ENCODE measurements at places on chromosomes 4 and X. TPM values are rescaled to one million over a fixed set of nuclear protein-coding genes. Genes with fewer than 3 reads are reported as not detected.

The BMPR1B gene
- total RNA-seq = 0.90 TPM

The RUFY3 gene
- 41.1 TPM for total RNA-seq

The ARHGEF6 gene
- 3.1 TPM for total RNA-seq

The SOWAHB gene
- under 0.01 TPM for total RNA-seq

The HTR2C gene
- not detected for total RNA-seq

The IL2 gene
- not detected for total RNA-seq

The NLRP2B gene
- not detected for total RNA-seq

The SYTL4 gene
- 2.3 TPM for total RNA-seq

The ADAM29 gene
- not detected for total RNA-seq

The LRCH2 gene
- 8.1 TPM for total RNA-seq

The EVC gene
- total RNA-seq = 16.8 TPM

The FABP2 gene
- total RNA-seq = not detected

The ETDA gene
- total RNA-seq = not detected

The SLC9B1 gene
- total RNA-seq = 0.28 TPM

The XAGE1A gene
- not detected for total RNA-seq

The MAGEB1 gene
- total RNA-seq = not detected

The CYSLTR1 gene
- not detected for total RNA-seq

The FOXP3 gene
- total RNA-seq = not detected

The STK32B gene
- 5.8 TPM for total RNA-seq

The DGKQ gene
- 4.4 TPM for total RNA-seq

The MAGEA6 gene
- total RNA-seq = not detected

The GPRASP1 gene
- 1.7 TPM for total RNA-seq

The RAB33A gene
- total RNA-seq = 1.6 TPM

The PLP1 gene
- total RNA-seq = 0.28 TPM

The LRAT gene
- total RNA-seq = under 0.01 TPM

The GAB3 gene
- 1.9 TPM for total RNA-seq

The TRIML2 gene
- total RNA-seq = 0.18 TPM

The BEND2 gene
- not detected for total RNA-seq

Measured in IMR-90 (cell line).